ENCODE measurements at places on chromosomes 12 and 14.

DNA sequence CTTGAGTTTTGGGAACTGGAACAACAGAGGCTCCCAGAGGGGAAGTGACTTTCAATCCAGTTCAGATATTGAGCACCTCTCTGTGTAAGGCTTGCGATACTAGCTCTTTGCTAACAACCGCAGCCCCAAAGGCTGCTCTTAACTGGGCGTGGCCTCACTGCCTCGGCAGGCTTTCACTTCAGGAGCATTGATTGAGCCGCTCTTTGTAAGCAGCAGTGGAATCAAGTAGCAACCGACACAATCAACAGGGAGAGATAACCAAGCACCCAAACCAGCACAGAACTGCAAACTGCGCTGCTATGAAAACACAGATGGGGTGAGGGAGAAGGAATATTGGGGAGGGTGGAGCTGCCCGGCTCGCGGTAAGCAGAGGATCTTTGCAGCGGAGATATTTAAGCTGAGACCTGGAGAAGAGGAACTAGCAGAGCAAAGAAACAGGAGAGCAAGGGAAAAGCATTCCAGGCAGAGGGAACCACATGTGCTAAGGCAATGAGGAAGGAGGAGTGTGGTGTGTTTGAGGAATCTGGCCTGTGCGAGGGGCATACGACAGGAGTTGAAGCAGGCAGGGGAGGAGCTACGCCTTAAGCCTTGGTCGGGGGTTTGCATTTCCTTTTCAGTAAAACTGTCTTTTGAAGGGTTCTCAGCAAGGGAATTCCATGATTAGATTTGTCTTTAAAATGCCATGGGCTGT, 17.3 kb upstream of the YY1 start:
- DNase-seq, result peak; percentile 49

DNA sequence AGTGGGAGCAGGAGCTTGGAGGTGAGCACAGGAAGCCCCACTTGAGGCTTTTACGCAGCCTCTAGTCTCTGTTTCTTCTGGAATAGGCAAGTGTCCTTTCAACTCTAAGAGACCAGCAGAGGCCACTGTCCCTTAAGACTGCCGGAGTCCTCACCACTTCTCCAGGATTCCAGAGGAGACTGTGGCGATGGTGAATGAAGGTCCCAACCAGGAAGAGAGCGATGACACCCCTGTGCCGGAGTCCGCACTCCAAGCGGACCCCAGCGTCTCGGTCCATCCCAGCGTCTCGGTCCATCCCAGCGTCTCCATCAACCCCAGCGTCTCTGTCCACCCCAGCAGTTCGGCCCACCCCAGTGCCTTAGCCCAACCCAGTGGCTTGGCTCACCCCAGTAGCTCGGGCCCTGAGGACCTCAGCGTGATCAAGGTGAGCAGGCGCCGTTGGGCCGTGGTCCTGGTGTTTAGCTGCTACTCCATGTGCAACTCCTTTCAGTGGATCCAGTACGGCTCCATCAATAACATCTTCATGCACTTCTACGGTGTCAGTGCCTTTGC, 442 bp downstream of the FLVCR2 start:
- peak; percentile 50 for DNase-seq

DNA sequence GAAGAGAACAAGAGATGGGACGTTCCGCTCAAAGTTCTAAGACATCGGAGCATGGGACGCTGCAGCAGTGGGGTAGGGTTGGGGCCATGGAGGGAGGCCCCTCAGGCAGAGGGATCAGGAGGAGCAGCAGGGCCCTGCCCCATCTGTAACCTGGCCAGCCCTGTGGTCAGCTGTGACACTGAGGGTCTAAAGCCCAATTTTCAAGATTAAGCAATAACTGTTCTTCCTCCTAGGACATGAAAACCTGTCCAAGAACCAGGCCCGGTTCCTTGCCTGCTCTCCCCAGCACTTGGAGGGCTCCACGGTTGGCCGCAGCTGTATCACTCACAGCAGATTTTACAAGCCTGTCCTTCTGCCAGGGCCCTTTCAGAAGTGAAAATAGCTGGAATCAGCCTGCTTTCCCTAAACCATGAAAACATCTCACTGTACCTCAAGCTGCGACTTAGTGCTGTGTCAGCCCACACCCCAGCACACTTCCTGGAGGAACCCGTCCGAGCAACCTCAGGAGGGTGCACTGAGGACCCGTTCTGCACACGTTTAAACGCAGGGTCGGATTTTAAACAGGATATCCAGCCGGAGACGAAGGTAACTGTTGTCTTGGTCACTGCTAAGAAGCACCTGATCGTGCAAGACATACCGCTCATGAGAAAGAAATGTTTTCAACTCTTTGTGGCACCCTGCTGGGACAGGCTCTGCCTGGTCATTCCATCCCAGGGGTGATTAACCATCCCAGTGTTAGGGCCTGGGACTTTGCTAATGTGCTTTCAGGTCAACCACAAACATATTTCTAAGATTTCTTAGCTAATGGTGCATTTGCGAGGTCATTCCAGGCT, 201.9 kb upstream of the DIO3 start:
- DNase-seq, result no peak

GRCh38 chr14:59189091-59189785, 771 bp downstream of the DAAM1 start:
- peak; percentile 24 for DNase-seq

DNA sequence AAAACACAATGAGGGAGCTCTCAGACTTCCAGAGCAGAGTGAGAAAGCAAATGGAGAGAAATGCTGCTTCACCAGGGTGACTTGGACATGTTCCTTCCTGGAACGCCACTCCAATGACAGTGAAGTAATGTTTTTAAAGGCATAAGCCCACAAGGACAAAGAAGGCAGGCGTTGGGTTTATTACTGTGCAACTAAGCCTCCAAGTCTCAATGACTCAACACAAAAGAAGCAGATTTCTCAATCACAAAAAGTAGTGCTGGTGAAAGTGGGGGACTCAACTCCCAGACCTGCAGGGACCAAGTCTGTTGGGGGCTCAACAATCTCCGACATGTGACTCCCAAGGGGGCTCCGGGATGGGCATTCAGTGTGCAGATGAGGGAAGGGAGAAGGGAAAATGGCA, 505.2 kb downstream of the BCL11B start:
- no peak for DNase-seq

GRCh38 chr14:33307691-33308251, 369.1 kb downstream of the NPAS3 start:
- peak; percentile 76 for DNase-seq

DNA sequence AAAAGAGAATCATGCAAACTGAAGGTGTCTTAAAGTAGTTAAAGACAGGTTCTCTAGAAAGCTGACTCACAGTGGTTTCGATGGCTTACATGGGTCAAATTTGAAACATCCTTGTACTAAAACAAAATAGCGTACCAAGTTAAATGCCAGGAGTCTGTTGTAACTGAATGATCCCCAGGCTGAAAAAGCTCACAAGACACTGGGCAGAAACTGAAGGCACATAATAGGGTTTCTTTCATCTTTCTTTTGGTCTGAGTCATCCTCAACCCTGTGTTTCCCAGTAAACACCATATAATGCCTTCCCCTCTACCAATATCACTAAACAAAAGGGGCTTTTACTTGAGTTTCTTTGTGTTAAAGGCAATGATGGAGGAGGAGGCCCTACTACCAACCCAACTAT, 12.8 kb downstream of the ZFYVE1 start:
- DNase-seq, result peak; percentile 45

- no peak for DNase-seq
Observed at GRCh38 chr12:94740601-94741362, 90.4 kb upstream of the TMCC3 start.

GRCh38 chr12:29398495-29398894, 17.5 kb upstream of the ERGIC2 start:
- no peak for DNase-seq

DNA sequence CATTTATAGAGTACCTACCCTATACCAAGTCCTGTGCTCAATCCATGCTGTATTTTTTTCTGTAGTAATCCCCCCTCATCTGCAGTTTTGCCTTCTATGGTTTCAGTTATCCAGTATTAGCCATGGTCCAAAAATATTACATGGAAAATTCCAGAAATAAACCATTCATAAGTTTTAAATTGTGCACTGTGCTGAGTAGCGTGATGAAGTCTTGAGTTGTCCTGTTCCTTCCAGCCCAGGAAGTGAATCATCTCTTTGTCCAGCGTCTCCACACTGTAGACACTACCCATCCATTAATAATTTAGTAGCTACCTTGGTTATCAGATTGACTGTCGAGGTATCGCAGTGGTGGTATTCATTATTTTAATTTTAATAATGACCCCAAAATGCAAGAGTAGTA, 54.2 kb downstream of the SUDS3 start:
- no peak for DNase-seq

DNA sequence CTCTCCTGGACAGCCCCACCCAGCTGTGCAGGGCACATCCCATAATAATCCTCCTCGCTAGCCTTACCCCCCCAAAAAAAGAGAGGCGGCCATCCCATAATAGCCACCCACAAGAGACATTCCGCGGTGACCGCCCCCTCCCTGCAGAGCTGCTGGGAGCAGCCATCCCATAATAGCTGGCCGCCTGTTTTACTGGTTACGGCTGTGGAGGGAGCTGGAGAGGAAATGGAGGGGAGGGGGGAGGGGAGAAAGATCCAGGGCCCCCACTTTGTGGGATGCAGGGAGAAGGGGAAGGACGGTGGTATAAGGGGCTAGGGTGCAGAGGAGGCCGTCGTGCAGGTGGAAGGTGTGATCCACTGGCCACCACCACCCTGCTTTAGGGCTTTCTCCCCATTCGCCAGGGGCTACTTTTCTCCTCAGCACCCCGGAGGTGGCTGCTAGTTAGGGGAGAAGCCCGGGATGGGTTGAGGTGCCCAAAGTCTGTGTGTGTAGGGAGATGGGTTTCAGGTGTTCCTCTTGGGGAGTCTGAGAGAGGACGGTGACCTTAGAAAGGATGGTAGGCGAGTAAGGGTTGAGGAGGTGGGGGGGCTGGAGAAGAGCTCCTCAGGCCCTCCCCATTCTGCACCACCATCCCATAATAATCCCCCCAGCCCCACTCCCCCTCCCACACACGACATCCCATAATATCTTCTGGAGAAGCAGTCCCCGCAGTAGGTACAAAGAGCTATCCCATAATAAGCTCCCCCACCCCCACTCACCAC, 6.0 kb upstream of the CHD4 start:
- peak; percentile 67 for DNase-seq
